ENCODE measurements at places on chromosomes 12 and 14.

DNA sequence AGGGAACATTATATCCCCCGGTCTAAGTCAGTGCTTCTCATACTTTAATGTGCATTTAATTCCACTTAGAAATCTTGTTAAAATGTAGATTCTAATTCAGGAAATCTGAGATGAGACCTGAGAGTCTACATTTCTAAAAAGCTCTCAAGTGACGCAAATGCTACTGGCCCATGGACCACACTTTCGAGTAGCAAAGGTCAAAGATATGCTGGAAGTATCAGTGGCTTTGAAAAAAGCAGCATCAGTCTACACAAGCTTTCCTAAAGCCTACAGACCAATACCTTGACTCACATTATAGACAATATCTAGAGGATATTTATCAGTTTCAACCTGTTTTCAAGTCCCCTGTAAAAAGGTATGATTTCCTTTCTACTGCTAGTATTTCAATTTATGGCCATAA, 248.6 kb downstream of the CEP128 start:
- no peak for DNase-seq

GRCh38 chr12:57224973-57225679, 4.4 kb upstream of the SHMT2 start:
- peak; percentile 83 for DNase-seq

DNA sequence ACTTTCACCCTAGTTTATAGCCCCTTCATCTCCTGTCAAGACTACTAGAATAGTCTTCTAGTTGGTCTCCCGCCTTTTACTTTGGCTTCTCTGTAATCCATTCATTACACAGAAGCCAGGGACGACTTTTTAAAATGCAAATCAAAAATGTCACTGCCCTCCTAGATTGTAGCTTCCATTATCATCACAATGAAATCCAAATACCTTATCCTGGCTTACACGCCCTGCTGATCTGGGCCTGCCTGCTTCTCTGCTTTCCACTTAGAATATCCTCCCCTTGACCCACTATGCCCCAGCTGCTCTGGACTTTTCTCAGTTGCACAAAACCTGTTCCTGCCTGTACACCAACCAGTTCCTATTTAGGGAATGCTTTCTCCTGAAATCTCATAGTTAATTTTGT, 4.5 kb upstream of the EEA1 start:
- DNase-seq = no peak

DNA sequence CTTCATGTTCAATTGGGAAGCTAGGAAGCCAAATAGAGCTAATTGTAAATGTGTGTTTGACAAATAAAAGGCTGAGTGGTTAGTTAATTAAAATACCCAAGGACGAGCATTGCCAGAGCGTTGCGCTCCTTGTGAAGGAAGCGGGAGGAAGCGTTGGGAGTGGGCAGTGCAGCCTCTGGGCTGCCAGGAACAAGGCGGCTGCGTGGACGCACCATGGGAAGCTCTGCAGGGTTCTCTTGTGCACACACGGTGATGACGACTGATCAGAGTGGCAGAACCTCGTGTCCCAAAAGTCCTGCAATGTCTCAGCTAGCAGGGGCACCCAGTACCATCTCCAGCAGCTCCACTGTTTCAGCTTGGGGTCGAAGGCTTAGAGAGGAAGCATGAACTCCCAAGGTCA, 546.6 kb upstream of the TMEM132C start:
- DNase-seq = no peak

GRCh38 chr12:65269603-65270002, 8.9 kb upstream of the MSRB3 start:
- no peak for DNase-seq

GRCh38 chr12:13238204-13238603, 41.7 kb downstream of the EMP1 start:
- no peak for DNase-seq

DNA sequence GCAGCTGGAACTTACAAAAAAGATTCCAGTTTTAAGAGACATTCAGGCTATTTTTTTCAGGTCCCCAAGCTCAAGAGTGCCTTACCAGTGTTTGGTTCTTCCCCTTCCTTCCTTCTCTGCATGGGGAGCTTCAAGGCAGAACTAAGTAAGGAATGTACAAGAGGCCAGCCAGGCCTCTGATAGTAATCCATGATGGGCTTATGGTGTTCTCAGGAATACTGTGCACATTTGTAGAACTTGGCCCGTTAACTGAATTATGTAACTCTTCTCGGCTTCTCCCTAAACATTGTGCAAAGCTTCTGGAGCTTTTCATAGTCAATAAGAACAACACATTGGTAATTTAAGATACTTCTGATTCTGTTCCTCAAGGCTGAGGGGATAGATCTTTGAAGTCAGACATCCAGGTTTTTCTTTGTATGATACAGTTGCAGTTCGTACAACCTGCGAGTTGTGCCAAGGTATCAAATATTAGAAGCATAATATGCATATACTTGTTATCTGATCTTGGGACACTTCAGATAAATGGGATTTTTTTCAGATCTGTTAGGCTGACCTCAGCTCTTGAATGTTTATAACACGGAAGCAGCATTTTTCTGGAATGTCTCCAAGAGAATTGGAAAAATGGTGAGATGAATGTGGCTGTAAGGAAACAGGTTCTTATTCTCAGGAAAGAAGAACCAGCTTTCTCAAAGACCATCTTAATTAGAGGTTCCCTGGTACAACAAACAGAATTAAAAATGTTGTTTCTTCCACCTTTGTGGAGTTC, 148.6 kb downstream of the ANO4 start:
- DNase-seq = no peak
